ENCODE measurements at places on chromosomes 2 and 18.

DNA sequence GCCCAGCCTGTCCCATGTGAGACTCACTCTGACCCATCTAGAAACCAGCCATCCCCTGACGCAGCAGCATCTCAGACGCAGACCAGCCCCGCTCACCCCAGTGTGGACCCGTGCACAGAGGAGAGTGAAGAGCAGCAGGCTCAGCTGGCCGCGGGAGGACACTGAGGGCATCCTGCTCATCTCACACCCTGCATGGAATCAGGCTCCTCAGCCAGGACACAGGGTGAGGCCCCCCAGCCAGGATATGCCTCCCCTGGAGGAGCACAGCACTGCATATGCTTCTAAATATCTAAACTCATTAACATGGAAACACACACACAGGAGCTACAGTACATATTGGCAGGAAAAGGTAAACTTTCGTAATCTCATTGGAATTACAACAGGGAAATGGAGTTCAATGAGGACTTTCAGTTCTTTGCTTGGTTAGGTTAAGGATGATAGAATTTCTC, 34.4 kb downstream of the NEMP2 start:
- DNase-seq = no peak

GRCh38 chr2:171798156-171798820, 95.8 kb downstream of the SLC25A12 start:
- no peak for DNase-seq

- no peak for DNase-seq
These were observed 127.6 kb downstream of the NCOA1 start for GRCh38 chr2:24618680-24619079.

GRCh38 chr2:84902526-84902925, 2.9 kb upstream of the TMSB10 start:
- no peak for DNase-seq

- no peak for DNase-seq
These were observed 1.8 kb upstream of the KCNG3 start for GRCh38 chr2:42495611-42496010.

GRCh38 chr2:39469807-39470206, 32.7 kb upstream of the MAP4K3 start:
- DNase-seq = peak; percentile 51

GRCh38 chr18:40532046-40532445, 1423.0 kb upstream of the PIK3C3 start:
- DNase-seq = no peak

DNA sequence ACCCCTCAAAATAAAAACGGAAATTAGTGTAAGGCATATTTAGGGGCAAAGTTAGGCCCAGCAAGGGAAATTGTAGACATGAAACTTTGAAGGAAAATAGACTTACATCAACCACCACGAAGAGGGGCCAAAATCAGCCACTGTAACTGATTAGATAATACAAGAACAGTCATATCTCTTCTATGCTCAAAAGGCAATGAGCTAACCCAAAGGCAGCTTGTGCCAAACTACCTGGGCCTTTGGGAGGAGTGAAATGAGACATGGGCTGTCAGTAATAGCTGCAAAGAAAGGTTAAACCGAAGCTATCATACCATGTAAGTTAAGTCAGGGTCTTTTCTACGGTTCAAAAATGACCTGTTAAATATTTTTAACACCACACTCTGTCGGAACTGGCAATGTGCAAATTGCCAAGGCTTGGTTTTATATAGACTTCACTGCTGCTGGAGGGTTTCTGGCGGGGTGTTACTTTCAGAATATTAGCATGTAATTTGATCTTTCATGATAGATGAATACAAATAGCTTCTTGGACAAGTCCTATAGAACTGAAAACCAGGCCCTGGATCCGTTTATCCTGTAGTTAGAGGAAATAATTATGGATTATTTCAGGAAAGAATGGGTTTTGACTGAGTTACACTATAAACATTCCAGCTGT, 69.6 kb downstream of the ACVR1 start:
- no peak for DNase-seq

DNA sequence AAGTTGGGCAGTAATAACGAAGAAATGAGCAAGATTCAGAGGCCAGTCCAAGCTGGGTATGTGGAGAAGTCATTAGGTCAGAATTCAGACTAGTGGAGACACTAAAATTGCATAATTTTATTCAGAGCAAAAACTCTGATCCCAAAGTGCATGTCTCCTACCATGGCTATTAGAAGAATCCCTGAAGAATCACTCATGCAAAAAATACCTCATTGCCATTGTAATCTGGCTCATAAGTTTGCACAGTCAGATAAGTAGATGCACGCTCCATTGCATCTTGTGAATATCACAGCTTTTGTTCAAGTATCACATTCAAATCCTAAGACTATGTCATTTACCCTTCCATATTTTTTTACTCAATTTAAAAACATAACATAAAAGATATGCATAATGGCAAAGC, 692.2 kb upstream of the KLHL29 start:
- DNase-seq = no peak

DNA sequence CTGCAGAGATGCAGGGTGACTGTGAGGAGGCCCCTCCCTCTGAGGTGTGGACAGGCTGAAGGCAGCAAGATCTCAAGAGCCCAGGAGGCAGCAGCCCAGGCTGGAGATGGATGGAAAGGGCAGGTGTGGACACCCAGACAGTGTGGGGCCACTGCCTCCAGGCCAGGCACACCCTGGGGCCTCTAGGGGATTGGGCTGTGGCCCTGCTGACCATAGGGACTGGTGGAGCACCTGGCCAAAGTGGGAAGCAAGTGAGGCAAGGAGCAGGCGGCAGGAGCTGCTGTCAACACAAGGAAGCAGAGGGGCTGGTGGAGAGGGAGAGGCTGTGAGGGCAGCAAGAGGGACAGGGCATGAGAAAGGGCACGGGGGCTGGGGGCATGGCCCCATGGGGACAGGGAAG, 10.8 kb downstream of the SNED1 start:
- DNase-seq = no peak

DNA sequence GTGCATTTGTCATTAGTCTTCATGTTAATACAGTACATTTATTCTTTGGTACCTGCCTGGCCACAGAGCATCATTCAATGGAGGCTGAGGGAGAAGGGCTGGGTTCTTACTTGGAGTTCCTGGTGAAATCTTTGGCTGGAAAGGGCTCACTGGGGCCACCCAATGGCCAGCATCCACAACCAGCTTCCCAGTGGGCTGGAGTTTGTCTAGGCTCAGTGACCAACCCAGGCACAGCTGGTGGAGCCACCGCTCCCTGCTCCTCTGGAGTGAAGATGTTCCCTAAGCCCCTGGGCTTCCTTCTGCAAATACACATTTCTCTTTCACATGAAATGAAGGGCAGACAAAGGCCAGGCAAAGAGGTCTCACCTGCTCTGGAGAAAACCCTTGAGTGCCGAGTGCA, 34.4 kb downstream of the EHD3 start:
- DNase-seq = no peak

- DNase-seq = no peak
These were observed 332.3 kb downstream of the CLIP4 start for GRCh38 chr2:29447513-29447912.

- DNase-seq = no peak
These were observed 87.5 kb upstream of the SLC35G4 start for GRCh38 chr18:11521853-11522252.

DNA sequence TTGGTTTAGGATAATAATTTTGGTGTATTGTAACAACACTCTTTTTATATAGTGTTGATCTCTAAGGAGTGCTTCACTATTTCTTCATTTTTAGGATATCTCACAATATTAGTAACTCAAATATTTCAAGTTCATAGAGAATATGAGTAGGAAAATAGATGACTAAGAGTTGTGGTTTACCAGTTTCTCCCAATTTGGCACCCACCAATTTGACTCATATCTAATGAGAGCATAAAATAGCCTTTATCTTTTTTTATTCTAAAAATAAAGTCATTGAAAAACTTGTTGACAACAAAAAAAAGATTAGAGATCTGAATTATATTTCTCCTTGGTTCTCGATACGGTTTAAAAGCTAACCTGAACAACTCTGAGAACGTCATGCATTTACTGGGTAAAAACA, 204.0 kb downstream of the PARD3B start:
- no peak for DNase-seq
